ENCODE measurements at places on chromosomes 12 and 14.

- no peak for DNase-seq
Measured at GRCh38 chr14:70934502-70935134, 27.4 kb downstream of the PCNX1 start.

DNA sequence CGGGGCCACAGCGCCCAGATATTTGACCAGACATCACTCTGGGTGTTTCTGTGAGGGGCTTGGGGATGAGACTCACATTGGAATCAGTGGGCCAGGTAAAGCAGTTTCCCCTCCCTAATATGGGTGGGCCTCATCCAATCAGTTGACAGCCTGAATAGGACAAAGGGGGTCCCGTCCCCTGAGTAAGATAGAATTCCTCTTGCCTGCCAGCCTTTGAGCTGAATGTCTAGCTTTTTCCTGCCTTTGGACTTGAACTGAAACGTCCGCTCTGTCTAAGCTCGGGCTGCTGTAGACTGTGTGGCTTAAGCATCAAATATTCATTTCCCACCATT is 88.8 kb upstream of the DIO3 start:
- DNase-seq = no peak

DNA sequence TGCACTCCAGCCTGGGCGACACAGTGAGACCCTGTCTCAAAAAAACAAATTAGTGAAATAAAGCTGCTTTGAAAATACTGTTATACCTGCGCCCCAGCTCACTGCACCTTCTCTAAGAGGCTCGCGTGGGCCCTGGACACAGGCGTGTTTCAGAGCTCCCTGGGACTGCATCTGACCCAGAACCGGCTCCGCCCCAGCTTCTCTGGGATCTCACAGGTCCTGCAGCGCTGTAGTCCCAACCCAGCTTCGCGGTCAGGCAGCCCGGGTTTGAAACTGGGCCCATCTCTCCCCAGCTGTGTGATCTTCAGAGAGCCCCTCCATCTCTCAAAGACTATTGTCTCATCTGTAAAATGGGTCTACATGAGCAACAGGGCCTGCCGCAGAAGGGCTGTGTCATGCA is 7.5 kb downstream of the RIMBP2 start:
- no peak for DNase-seq

GRCh38 chr12:25323581-25323982 is 72.9 kb upstream of the KRAS start:
- DNase-seq = no peak

DNA sequence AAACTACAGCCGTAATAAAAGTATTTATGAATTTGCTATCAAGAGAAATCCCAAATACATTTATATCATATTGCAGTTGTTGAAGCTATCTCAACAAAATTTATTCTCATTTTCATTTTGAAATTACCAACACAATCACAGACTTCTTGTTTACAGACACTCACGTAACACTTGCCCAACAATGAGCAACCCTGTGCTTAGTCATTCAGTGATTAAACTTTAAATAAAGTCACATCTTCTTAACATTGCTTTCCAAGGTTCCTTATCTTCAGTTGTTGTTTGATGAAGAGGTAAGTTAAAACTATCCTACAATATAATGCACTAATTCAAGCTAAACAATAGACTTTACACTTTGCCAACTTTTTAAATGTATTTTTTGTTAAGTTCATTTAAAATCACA is 601.8 kb downstream of the SLC16A7 start:
- DNase-seq = no peak

- no peak for DNase-seq
Measured at GRCh38 chr12:6382982-6383381, 980 bp upstream of the LTBR start.

DNA sequence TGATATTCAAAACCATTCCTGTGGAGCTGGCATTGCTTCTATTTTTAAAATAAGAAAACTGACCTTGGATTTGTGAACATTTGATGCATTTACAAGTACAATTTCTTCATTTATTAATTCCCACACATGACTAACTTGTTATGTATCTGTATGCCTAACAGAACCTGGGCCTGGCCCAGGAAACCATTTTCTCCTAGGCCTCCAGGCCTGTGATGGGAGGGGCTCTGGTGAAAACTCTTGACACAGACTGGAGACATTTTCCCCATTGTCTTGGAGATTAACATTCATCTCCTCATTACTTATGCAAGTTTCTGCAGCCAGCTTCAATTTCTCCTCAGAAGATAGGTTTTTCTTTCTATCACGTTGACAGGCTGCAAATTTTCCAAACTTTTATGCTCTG is 42.0 kb downstream of the GLIPR1L2 start:
- no peak for DNase-seq

- no peak for DNase-seq
Measured at GRCh38 chr14:74596741-74597450, 15.1 kb downstream of the LTBP2 start.

DNA sequence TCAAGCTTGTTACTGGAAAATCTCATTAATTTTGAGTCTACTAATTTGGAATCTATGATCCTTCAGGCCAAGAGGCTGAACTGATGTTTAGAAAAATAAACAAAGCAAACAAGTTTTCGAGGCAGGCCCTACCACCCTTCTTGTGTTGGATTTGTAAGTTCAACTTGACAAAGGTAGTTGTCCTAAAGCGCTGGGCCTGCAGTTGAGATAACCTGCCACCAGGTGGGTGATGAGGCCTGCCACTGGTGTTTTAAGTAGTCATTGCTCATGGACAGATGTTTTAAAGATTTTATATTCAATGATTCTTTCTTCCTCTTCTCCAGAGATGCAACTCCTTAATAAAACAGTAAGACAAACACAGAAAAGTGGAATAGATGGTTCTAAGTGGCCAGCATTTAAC is 19.4 kb downstream of the ACVRL1 start:
- peak; percentile 11 for DNase-seq

DNA sequence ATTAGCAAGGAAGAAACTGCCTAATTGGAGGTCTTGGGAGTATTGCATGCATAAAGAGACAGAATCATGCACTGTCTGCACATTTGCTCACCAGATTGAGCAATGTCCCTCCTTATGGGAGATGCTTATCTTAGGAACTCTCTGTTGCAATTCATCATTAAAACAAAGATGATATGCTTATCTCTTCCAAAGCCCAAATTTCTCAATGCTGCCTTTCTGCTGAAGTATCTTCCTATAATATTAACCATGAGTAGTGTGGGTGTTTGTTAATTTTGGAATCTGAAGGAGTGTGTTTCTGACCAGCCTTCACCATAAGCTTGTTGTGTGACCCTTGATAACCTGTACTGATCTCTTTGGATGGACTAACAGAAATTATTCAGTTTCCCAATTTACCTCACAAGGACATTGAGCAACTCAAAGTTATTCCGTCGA is 1257.6 kb upstream of the FLRT2 start:
- DNase-seq = no peak

DNA sequence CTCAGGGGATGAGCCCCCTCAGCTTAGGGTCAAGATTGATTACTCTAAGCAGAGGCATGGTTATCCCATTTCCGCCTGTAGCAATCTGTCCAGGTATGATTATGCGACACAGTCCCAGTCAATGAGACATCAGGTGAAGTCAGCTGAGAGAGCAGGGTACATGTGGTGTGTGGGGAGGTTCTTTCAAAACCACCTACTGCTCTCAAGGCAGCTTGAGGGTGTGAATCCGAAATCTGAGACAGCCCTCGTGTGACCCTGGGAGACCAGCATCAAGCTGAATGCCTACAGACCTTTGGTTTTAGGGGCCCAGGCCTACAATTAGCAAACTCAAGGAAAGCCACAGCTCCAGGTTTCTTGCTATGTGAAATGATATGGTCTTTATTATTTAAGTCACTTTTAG is 275.7 kb downstream of the ITPR2 start:
- no peak for DNase-seq

DNA sequence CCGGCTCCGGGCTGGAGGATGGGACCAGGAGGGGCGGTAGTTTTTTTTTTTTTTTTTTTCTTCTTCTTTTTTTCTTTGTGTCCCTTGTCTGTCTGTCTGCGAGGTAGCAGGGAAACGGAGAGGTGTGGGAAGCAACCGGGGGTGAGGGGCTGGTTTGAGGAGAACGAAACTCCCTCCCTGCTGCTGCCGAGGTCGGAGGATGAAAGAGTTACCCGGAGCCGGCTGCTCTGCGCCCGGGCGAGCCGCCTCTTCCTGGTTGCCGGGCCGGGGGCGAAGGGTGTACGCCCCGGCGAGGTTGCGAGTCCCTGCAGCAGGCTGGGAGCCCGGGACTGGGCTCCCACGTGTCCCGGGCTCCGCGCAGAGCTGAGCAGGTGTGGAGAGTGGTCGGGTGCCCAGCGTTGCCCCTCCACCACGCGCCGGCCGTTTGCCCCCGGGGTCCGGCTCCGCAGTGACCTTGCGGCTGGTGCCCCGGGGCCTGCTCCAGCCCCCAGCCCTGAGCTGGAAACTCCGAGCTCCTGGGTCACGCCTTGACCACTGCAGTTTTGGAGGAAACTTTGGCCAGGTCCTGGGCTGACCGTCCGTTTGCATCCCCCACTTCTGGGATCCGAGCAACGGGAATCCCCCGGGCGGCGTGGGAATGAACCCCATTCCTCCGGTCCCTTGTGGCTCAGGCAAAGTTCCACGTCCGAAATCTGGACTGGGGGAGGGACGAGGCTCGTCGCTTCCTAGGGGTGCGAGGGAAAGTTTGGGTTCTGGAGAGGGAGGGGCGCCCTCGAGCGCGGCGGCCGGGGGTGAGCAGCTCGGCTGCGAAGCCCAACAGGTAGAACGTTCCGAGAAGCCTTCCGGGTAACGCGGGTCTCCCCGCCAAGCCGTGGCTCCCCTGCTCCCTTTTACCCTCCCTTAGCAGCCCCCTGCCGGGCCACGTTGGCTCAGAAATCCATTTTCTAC is 1.3 kb downstream of the CHST11 start:
- peak; percentile 51 for DNase-seq

DNA sequence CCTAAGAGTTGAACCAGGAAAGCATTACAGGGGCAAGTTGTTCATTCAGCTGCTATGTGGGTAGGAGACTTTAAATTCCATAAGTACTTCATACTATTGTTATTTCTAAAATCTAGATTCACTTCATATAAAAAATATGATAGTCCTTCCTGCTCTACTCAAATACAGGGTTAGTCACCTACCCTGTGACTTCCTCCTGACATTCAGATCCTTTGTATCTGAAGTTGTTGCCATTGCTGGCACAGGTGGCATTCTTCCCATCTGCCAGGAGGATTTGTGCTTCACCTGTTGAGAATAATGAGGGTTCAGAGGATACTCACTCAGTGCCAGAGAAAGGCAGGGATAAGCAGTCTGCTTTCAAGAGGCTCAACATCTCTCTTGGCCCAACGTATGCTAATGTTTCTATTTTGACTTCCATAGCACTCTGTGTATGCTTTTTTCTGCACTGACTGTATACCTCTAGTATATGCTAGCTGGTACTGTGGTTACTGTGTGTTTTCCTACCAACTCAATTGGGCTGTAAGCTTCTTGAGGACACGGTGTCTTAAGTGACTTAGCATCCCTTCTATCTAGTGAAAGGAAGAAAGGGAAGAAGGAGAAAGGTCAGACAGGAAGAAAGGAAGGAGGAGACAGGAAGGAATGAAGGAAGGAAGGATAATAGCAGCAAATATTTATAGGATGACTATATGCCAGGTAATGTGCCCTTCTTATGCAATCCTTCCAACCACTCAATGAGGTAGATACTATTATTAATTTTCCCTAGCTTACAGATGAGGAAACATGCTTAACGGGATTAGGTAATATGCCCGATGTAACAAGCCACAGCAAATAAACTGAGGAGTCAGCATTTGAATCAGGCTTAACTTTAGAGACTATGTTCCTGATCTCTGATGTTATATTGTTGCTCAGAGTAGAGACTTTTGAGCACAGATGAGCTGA is 38.5 kb upstream of the FGF6 start:
- DNase-seq = no peak

GRCh38 chr12:132529156-132529839 is 39.3 kb downstream of the FBRSL1 start:
- no peak for DNase-seq

GRCh38 chr12:30755395-30755762 is 628 bp upstream of the CAPRIN2 start:
- DNase-seq = no peak

DNA sequence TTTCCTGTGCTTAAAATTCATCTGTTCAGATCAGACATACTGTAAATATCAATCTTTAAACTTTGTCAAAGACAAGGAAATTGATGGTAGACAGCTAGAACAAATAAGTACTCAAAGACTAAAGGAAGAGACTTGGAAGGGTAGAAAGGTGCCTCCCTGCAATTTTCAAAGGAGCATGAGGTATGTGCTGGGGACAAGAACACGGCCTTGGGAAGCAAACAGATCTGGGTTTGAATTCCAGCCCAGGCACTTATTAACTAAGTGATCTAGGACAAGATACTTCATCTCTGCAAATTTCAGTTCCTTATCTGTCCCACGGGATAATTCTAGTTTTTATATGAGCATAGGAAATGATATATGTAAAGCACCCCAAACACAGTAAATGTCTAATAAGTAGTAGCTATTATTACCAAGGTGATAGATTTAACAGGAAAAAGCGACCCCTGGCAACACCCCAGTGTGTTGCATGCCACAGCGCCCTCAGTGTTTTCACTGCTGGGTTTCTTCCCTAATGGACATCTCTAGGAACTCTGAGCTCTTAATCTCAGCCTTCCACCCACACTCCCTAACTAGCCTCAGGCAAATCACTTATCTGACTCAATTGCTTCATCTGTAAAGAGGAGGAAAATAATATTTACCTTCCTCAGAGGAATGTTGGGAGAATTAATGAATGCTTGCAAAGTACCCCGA is 44.7 kb upstream of the BMP4 start:
- DNase-seq = no peak

- DNase-seq = no peak
Measured at GRCh38 chr14:71508901-71509300, 423.3 kb upstream of the RGS6 start.

DNA sequence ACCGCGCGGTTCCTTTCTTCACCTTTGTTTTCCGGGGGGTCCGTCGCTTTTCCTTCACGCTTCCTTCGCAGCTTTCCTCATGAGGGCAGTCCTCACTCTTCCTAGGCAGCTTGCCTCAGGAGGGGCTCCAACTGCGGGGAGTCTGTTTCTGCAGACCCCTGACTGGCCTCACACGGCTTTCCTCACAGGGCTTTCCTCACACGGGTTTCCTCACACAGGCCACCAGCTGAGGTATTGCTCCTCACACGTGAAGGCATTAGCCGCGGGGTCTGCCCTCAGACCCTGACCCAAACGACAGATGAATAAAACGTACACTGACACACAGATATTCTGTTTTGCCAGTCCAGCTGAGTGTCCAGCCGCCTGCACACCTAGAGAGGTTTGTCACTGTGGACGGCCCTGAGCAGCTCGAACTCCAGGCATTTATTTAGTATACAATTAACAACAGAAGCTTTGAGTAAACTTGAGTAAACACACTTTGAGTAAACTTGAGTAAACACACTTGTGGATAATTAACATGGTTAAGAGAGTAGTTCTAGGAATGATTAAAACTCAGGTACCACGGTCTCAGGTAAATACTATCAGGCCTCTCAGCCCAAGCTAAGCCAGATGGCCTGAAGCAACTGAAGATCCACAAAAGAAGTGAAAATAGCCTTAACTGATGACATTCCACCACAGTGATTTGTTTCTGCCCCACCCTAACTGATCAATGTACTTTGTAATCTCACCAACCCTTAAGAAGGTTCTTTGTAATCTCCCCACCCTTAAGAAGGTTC is 16.1 kb upstream of the LYZ start:
- DNase-seq = no peak

GRCh38 chr14:52352569-52352968 is 38.5 kb downstream of the PTGER2 start:
- no peak for DNase-seq
